ENCODE measurements at places on chromosomes 5 and 9.

DNA sequence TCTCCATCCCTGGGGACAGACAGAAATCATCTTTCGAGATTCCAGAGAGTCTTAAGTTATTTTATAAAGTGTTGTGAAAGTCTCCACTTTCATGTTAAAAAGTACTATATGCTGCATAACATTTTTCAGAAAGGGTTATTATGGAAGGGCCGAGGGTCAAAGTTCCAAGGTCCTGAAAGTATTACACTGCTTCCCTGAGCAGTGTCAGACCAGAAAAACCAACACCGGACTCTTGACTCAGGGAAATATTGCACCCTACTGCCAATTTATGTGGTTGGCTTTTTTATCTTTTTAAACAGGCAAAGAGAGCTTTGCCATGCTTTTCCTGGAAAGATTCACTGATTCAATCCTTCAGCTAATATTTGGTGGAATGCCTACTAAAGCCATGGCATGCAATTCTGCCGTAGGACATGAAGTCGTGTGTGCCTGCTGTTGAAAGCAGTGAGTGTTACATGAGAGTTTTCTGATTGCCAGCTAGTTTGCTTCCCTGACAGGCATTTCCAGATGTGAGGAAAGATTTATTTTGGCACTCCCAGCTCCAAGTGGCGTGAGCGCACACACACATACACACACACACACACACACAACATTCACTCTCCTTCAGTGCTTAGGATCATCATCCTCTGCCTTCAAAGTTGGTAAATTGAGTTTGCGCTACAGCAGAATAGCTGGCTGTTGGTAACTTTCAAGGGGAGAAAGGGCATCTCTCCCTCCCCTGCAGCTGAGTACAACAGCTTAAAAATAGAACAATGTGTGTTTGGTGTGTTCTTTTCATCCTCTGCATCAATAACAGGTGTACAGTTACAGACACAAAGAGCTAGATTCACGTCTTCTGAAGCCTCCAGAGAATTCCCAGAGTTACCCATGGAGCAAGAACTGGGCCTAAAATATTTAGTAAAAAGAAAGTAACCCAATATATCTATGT, 45.6 kb downstream of the SLC1A3 start:
- DNase-seq = no peak

- DNase-seq = no peak
These were observed 28.2 kb downstream of the RNF145 start for GRCh38 chr5:159181152-159181551.

DNA sequence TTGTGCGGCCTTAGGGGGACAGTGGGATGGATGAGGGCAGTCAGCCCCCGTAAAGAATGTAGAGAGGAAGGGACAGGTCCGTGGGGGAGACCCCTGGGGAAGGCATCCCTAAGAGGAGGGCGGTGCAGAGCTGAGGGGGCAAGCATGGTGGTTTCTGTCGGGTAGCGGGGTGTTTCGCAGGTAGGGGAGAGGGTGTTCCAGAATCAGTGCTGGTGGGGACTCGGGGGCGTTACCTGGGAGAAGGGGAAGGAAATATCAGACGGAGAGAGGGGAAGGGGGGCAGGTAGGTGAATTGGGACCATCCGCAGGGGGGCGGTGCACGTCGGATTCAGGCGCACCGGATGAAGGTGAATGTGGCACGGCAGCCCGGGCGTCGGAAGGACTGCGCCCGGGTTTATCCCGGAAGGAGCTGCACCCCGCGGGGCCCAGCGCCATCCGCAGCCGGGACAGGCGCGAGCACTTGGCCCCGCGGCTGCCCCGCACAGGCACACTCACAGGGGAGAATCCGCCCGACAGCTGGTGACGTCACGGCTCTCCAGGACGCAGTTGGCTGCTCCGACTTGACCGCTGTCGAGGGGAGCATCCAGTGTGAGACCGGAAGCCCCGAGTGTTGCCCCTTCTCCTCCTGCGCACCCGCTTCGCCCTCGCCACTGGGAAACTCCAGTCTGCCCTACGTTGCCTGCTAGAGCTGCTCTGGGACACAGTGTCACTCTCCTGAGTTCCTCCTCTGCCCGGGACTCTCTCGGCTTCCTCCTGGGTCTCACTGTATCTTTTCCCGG, 1.3 kb downstream of the CD72 start:
- peak; percentile 54 for DNase-seq

GRCh38 chr9:123225374-123225813, 43.0 kb downstream of the STRBP start:
- DNase-seq = peak; percentile 41

GRCh38 chr9:84170521-84171141, 169.9 kb downstream of the SLC28A3 start:
- DNase-seq = no peak

- no peak for DNase-seq
These were observed 147.3 kb downstream of the YTHDC2 start for GRCh38 chr5:113660706-113661250.

- no peak for DNase-seq
These were observed 228.7 kb upstream of the NR4A3 start for GRCh38 chr9:99592834-99593574.

GRCh38 chr5:76074487-76075065, 8.6 kb upstream of the SV2C start:
- peak; percentile 5 for DNase-seq

- no peak for DNase-seq
These were observed 133.0 kb downstream of the SMC2 start for GRCh38 chr9:104227108-104227507.

- peak; percentile 85 for DNase-seq
These were observed at the start of gene AK3 for GRCh38 chr9:4740638-4741364. Gene AK3 (minus strand): TSS chr9:4741202. CDS start chr9:4741087, 115 bp downstream.

DNA sequence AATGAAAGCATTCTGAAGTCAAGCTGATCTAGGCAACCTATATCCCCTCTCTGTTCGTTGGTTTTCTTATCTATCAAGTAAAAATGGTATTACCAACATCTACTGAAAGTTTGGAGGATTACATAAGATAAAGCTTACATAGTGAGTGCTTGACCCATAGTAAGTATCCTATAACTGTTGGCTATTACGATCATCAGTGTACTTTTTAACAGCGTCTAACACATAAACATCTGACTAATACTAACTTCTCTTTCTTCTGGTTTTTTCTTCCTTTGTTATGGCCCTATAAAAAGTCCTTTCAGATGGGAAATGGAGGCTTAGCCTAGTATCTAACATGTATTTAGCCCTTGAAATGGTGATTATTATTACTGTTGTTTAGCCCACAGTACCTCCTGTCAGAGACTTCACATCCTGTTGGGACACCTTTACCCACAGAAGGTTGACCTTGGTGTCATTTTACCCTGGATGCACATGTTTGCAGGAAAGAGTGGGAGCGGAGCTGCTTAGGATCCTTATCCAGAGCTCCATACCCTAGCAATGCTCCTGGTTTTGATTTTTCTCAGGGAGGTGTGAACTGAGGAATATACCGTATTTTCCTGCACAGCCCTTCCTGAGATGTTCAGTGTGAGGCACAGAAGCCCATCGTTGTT, 6.0 kb downstream of the INSYN2B start:
- no peak for DNase-seq

GRCh38 chr5:173456751-173457171, 128.5 kb upstream of the STC2 start:
- DNase-seq = no peak

- DNase-seq = no peak
These were observed 589.8 kb upstream of the CYLC2 start for GRCh38 chr9:102405218-102405867.

DNA sequence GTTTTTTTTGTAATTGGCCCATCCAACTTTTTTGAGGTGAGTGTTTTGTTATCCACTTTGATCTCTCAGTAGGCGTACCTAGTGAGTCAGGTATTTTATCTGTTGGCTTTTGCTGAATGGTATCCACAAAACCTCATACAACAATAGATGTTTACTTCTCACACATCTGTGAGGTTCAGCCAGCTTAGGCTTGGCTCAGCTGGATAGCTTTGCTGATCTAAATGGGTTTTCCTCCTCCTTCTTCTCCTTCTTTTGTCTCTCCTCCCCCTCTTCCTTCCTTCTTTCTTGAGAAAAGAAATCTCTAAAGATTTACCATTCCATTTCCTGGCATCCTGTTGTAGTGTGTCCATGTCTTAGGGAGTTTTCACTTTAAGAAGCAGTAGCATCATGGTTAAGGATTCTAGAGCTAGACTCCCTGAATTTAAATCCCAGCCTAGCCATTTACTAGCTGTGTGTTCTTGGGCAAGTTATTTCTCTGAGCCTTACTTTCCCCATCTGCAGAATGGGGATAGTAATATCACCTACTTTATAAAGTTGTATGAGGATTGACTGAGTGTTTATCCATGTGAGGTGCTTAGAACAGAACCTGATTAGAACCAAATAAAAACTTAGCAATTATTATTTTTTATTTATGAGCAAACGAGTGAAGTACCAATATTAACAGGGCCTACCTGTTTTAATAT, 126.3 kb downstream of the ARHGAP26 start:
- no peak for DNase-seq

GRCh38 chr5:177081859-177082258, 4.9 kb upstream of the FGFR4 start:
- no peak for DNase-seq

DNA sequence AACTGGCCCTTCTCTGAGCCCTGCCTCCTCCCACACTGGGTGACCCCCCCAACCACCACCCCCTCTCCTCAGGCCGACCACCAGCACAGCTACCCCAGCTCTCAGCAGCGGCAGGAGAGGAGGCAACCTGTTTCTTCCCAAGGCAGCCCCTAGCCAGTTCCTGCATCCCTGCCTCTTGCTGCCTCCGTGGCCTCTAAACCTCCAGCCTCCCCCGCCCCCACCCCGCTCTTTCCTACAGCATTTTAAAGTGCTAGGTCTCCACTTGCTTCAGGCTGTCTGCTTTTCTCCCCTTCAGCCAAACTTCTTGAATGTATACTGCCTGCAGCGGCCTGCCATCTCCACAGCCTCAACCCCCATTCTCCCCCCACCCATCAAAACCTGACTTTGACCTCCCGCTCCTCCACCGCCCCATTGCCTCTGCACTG, 135.6 kb downstream of the DAB2IP start:
- DNase-seq = no peak

GRCh38 chr5:99621772-99622681, 693.2 kb upstream of the CHD1 start:
- DNase-seq = no peak

DNA sequence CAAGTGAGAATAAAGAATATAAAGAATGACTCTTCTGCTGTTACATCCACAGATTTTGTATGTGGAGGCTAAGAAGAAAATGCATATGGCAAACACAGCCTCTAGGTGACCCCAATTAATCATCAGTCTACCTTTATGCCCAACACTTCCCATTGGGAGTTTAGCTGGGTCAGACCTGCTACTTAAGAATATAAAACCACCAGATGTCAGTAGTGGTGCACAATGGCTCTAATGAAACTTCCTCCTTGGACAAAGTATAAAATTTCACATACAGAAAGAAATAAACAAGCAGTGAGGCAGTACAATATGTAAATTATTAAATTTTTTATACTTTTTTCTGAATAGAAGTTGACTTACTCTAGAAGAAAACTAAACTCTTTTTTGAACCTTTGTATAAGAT, 539.9 kb downstream of the BRINP1 start:
- DNase-seq = no peak

DNA sequence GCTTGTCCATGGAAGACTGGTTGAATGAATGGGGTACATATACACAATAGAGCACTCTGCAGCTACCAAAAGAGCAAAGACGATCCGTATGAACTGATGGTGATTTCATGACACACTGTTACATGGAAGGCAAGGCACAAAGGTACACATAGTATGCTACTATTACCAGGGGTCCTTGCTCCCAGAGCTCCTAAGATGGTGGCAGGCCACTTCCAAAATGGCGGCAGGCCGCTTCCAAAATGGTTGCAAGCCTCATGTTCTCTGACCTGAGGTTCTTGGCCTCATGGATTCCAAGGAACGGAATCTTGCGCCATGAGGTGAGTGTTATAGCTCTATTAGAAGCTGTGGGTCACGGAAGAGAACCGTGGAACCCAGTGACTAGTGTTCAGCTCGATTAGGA, 147.5 kb downstream of the RFK start:
- DNase-seq = no peak

- no peak for DNase-seq
These were observed 497.0 kb upstream of the TUSC1 start for GRCh38 chr9:26175264-26175663.

DNA sequence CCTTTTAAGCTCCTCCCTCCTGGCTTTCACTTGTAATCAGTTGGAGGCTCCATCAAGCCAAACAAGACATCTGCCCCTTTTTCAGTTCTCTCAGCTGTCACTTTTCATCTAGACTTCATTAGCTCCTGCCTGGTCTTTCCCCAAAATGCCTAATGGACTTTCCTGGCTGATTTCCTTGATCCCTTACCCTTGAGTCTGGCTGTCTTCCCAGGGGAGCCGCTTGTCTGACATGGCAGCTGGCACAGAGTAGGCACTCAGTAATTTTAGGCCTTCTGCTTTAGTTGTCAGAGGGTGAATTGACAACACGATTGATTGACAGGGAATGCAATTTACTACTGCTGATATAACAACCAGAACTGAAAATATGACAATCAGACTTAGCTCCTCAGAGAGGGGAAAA, 2.1 kb downstream of the C9orf153 start:
- DNase-seq = no peak

- DNase-seq = no peak
These were observed 93.0 kb downstream of the PRDM6 start for GRCh38 chr5:123182072-123182471.

DNA sequence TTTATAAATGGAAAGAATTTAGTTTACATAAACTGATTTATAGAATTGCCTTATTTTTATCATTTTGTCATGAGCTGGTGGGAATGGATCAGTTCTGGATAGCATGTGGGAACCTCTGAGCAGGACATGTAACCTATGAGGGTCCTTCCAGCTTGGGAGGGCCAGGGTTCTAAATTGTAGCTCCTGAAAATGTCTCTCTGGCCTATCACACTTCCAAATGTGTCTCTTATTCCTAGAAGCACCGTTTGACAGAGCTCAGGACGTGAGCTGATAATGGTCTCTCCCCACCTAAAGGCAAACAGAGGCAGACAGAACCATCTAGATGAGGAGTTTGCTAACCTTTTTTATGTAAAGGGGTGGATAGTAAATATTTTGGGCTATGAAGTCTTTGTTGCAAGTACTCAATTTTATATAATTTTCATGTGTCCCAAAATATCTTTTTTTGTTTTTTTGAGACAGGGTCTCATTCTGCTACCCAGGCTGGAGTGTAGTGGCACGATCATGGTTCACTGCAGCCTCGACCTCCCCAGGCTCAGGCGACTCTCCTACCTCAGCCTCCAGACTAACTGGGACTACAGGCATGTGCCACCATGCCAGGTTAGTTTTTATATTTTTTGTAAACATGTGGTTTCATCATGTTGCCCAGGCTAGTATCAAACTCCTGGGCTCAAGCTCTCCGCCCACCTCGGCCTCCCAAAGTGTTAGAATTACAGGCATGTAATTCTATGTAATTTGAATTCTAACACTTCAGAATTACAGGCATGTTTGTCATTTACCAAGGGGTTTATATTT, 4.0 kb downstream of the TRAF1 start:
- no peak for DNase-seq

- no peak for DNase-seq
These were observed 55.6 kb downstream of the ALG2 start for GRCh38 chr9:99166149-99166548.

- DNase-seq = no peak
These were observed 21.7 kb downstream of the ARL15 start for GRCh38 chr5:54288568-54289217.

- no peak for DNase-seq
These were observed 88.0 kb upstream of the ELL2 start for GRCh38 chr5:96049398-96050272.

GRCh38 chr9:34463098-34463900, 4.7 kb downstream of the DNAI1 start:
- peak; percentile 37 for DNase-seq
